ENCODE measurements at places on chromosomes 7 and 10.

GRCh38 chr7:145378197-145378596 lies 542.3 kb upstream of the TPK1 start:
- no peak for DNase-seq

GRCh38 chr7:94005753-94006152 lies 1.6 kb upstream of the BET1 start:
- DNase-seq = no peak

GRCh38 chr10:12549297-12549696 lies 199.9 kb downstream of the CAMK1D start:
- DNase-seq = no peak

GRCh38 chr7:141748396-141748795 lies 10.2 kb downstream of the SSBP1 start:
- DNase-seq = no peak

GRCh38 chr10:121069061-121069850 lies 218.1 kb downstream of the WDR11 start:
- DNase-seq = no peak

DNA sequence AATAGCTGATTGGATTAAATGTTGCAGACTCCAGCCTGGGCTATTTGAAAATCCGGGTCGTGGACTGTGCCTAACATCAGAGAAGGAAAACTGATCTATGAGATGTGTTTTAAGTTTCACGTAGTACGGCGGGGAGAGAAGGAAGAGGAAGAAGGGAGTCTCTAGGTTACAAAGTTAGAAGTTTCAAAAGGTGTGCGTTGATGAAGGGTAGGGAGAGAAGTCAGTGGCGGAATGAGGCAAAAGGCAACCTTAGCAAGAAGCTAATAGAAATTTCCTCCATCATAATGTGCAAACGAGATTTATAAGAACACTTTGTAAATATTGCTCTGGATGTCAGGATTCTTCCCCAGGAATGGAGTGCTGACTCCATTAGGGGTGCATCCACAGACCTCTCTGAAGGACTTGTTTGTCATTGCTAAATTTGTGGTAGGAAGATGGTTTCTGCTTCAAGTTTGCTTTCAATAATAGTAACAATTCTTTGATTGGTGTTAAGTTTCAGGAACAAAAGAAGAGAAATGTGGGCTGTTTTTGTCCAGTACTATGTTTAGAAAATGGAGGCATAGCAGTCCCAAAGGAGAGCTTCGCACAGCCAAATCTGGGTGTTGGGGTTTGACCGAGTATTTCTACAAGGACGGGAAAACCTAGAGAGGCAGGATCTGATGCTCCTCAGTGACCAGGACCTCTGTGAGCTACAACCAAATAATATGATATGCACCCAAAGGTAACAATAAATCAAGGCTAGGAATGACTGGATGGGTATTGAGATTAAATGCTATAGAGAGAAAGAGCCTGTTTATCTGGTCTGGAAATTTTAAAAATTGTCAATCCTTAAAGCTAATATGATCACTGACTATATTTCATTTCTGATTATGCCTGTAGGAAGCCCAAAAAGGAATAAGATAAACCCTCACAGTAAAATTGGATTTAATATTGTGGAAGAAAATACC lies 8.2 kb downstream of the TWIST1 start:
- no peak for DNase-seq

DNA sequence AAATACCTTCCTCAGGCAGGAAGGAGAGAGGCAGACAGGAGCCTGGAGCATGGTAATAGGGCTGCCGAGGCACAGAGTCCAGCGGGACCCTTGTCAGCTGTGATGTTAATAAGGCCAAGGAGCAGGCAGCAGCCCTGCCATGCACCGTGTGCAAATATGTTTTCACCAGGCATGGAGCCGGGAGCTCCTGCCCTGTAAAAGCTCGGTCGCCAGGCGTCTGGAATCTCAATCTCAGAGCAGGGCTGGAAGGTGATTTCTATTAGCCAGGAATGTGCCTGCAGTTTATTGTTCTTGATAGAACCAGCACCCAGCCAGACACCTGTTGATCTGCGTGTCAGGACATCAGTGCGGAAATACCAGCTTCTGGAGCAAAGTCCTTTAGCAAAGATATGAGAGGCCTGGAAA lies 469.8 kb downstream of the GLRX3 start:
- no peak for DNase-seq

DNA sequence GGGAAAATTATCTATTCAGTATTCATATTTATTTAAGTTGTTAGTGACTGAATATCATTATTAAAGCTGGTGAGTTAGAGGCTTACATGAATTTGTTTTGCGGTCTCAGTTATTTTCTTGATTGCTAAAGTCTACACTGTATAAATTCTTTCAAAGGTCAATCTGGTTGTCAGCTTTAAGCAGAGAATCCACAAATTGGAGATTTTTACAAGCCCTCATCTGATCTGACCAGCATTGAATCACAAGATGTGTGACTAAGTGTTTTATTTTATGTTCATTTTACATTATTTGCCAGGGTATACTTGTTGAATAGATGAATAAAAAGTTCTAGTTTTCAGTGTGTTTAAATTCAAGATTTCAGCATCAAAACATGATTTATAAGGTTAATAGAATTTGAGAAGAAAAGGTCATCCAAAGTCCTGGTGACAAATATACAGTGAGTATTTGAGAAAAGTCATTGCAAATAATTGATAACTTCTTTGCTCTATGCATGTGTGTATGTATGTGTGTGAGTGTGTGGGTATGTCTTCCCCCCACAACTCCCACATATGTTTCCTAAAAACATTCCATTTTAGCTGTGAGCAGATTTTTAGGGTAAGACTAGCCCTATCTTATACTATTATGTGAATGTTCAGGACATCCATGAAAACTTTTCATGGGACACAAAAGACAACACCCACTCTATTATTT lies 4.4 kb downstream of the SEMA3A start:
- DNase-seq = no peak

GRCh38 chr7:84624527-84624926 lies 429.9 kb upstream of the SEMA3A start:
- DNase-seq = no peak

DNA sequence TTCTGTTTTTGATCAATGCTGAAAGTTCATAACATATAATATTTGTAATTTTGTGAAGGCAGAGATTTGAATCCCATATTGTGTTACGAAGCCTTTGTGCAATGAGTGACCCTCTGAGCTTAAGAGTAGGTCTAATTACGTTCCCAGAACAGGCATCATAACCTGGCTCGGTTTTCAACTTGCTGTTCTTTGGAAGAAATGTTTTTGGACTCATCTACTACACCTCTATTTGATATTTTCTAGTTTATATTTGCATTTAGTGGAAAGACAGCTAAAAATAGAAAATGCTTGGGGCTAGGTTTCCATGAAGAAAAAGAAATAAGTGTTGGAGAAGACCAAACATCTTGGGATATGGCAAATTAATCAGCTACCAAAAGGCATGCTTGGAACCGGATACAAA lies 234.8 kb downstream of the AGMO start:
- DNase-seq = no peak

- no peak for DNase-seq
Observed at GRCh38 chr7:134422638-134423037, 36.3 kb downstream of the AKR1B1 start.

DNA sequence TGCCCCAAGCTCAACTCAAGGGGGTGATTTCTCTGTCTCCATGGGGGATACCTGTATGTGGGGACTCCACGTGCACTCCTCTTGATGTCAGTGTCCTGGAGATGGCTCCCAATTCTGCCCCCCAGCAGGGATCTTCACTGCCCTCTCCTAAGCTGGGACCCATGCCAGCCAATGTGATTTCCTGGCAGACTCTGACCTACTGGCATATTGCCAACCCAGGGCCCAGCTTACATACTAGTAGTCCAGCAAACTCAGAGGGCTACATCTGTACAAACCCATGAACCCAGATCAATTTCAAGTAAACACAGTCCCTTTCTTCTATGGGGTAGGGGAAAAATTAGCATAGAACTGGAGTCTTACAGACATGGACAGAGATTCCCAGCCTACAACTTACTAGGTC lies 26.2 kb upstream of the BMPR1A start:
- DNase-seq = no peak

DNA sequence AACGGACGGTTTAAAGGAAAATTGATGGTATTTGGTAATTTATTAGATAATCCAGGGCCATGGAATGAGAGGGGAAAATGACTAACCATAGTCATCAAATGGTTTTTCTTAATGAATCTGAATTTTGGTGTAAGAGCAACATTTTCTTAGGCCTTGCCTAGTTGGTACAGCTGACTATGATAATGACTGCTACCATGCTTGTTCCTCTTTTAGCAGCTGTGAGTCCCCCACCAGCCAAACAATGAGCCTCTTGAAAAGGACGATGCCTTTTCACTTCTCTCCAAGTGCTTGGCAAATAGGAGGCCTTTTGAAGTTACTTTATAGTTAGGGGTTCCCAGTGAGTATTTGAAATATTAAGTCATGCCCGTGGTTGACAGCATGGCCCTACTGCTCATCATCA lies 53.0 kb downstream of the TRUB1 start:
- DNase-seq = no peak

GRCh38 chr7:30423788-30424505 lies 54.6 kb downstream of the NOD1 start:
- no peak for DNase-seq

DNA sequence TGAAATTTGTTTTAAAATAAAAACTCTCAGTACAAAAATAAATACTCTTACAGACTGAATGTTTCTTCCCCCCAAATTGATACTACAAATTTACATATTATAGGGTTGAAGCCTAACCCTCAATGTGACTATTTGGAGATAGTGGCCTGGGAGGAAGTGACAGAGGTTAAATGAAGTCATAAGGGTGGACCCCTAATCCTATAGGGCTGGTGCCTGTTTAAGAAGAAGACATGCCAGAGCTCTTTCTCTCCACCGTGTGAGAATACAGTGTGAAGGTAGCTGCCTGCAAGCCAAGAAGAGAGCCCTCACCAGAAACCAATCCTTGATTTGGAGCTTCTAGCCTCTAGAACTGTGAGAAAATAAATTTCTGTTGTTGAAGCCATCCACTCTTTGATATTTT lies 67.6 kb downstream of the MCU start:
- DNase-seq = no peak

- no peak for DNase-seq
Observed at GRCh38 chr7:55109404-55110167, 90.8 kb downstream of the EGFR start.

GRCh38 chr10:97708976-97709946 lies 4.3 kb upstream of the MARVELD1 start:
- no peak for DNase-seq

- no peak for DNase-seq
Observed at GRCh38 chr7:27143023-27143949, at the start of gene HOXA5. HOXA5 (minus strand) TSS chr7:27143681; CDS start chr7:27143607, 74 bp downstream.

- DNase-seq = no peak
Observed at GRCh38 chr7:24279512-24279911, 4.5 kb upstream of the NPY start.

DNA sequence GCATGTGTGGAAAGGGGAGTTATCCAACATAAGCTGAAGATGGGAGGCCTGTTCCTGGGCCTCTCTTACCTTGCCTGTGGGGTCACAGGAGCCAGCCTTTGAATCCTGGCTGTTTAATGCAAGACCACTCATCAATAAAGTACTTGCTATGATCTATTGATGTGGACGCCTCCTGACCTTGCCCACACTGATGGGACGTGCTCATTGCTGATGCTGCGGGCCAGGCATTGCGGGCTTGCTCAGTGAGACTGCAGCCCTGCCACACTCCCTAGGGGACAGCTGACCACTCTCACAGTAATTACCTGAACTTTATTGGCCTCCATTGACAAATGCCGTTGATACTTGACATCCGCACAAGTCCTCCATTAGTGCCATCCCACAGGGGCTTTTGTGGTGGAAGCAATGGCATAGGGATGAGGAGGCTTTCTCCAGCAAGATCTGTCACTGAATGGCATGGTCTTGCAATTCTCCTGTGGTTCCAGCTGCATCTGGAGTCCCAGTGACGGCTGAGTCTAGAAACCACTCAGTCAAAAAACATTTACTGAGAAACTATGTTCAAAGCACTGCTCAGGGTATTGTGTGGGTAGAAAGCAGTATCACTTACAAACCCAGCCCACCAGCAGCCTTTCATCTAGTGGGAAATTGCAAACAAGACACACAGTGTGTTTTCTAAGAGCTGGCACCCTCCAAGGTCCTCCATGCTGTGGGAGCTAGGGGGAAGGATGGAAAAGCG lies 135.1 kb upstream of the YAE1 start:
- DNase-seq = no peak

DNA sequence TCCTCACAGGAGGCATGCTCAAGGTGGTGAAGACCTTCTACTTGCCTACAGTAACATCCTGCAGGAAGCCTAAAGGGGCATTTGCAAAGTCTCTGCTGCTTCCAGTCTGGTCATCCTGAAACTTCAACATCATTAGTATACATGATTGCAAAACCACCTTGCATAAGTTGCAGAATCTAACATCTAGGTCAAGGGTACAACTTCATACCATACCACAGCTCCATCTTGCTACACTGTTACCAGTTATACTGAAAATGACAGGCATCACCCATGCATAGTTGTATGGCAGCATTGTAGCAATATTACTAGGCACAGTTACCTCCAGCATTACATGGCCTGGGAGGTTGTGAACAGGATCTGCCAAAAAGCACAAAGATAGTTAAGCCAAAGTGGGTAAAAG lies 13.7 kb upstream of the MACROH2A2 start:
- DNase-seq = no peak

DNA sequence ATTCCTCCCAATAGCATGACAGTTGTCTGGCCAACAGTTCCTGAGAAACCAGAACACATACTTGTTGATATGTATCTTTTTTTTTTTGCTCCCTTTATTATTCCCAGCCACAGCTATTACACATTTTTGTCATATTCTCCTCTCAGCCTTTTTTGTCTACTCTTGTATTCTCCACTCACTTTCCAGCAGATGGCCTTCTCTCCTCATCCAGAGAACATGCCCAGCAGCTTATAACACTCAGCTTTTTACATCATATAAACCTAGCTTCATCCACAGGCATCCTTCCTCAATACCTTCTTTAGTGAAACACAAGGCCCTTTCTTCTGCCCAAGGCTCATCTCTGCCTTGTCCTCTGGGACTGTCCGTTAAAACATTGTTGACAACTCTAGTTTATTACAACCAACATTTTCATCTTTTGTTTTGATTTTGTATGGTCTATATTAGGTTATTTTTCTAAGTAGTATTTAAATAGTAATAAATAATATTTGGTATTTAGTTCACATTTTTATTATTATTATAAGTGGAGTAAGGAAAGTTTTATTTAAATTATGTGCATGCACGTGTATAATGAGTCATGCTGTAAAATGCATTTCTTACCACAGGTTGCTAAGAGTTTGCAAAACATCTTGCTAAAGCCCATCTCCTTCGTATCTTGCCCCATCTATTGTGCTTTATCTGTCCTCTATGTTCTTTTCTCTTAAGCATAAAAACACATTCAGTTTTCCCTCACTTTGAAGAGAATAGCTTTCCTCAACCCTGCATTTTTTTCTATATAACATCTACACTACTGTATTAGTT lies 101.5 kb downstream of the ORC5 start:
- DNase-seq = no peak

GRCh38 chr10:24882047-24882698 lies 70.2 kb downstream of the PRTFDC1 start:
- no peak for DNase-seq

DNA sequence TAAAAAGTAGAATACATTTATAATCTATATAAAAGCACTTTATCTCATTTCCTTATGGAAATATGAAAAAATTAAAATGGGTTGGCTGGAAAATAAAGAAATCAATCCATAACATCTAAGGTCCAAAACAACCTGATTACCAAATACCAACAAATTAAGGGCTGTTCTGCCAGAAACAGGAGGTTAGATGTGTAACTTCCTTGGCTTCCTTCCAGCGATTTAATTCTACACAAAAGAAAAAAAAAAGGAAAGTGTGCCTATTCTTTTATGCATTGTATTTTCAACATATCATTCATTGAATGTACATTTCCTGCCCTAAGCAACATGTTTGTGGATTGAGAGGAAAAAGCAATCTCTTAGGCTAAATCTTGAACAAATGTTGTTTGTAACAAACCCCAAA lies 36.2 kb upstream of the USP6NL start:
- no peak for DNase-seq

Data from activated CD4-positive, alpha-beta T cell treated with anti-CD3 and anti-CD28 coated beads for 1 hour (primary cell).